ENCODE measurements at places on chromosomes 5 and 9.

GRCh38 chr5:72523960-72524582, 16.9 kb upstream of the ZNF366 start:
- H3K4me1 ChIP-seq, result no peaks in the 10 kb centered on the region
- no peaks in the 10 kb centered on the region for H3K27me3 ChIP-seq
- no peak for DNase-seq
- no peaks in the 10 kb centered on the region for H3K36me3 ChIP-seq

DNA sequence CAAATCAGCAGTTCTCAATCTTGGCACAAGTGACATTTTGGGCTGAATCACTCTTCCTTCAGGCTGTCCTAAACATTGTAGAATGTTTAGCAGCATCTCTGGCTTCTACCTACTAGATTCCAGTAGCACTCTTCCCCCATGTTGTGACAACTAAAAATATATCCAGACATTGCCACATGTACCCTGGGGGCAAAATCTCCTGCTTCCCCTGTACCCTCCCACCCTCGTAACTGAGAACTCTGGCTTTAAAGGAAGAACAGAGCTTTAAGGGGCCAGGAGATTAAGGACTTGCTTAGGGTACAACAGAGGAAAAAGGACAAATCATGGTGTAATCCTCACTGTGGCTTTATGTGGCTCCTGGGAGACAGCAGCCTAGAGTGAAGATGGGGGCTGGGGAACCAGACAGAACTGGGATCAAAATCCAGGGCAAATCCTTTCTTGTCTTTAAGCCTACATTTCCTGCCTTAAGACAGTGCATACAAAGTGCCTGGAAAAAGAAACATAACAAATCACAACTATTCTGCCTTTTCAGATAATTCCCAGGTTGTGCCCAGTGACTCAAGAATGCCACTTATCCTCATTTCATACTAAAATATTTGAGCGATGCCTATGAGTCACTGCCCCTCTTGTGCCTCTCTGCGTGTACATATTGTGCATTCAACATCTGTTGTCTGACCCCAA, 109.3 kb downstream of the DAPK1 start:
- H3K27ac ChIP-seq, result no peak overlapping the region
- no peak for DNase-seq
- H3K27me3 ChIP-seq, result no peaks in the 10 kb centered on the region

- no peaks in the 10 kb centered on the region for H3K36me3 ChIP-seq
- no peak overlapping the region for H3K4me3 ChIP-seq
- no peak for DNase-seq
- no peaks in the 10 kb centered on the region for H3K4me1 ChIP-seq
Observed at GRCh38 chr5:149174847-149175234, 33.5 kb downstream of the ABLIM3 start.

DNA sequence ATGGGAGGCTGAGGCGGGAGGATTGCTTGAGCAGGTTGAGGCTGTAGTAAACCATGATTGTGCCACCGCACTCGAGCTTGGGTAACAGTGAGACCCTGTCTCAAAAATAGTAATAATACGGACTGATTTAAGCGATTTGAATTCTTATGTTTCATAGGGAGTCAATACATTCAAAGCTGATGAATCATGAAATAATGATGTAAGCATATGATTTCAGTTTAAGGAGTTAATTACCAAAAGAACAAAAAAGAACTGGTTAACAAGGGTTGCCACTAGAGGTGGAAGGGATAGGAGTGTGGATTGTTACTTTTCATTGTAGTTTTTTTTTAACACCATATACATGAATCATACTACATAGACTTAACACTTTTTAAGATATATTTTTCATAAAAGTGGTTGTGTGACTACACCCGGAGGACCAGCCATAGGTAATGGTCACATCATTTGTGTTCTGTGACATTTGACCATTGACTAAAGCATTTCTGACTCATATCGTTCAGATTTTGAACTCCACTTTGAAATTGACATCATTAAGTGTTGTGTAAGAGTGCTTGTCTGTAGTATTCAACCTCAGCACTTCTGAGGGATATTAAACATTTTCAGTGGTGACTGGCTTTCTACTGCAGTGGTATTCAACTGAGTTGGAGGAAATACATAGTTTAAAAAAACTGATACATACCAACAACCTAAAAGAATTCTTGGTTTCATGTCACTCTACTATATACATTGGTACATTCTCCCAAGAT, 7.0 kb downstream of the TRMT10B start:
- H3K27ac ChIP-seq, result no peak overlapping the region
- no peak overlapping the region for H3K4me3 ChIP-seq
- no peaks in the 10 kb centered on the region for H3K27me3 ChIP-seq
- DNase-seq, result no peak

- no peak for DNase-seq
- no peak overlapping the region for H3K27ac ChIP-seq
- no peaks in the 10 kb centered on the region for H3K36me3 ChIP-seq
- no peaks in the 10 kb centered on the region for H3K27me3 ChIP-seq
- no peak overlapping the region for H3K4me3 ChIP-seq
- no peaks in the 10 kb centered on the region for H3K4me1 ChIP-seq
Observed at GRCh38 chr5:65663804-65664521, 39.1 kb downstream of the SHLD3 start.

- peak overlapping the region; percentile 40 for H3K4me3 ChIP-seq
- H3K36me3 ChIP-seq, result no peaks in the 10 kb centered on the region
- H3K27me3 ChIP-seq, result no peaks in the 10 kb centered on the region
- no peak for DNase-seq
- no peaks in the 10 kb centered on the region for H3K4me1 ChIP-seq
Observed at GRCh38 chr5:56480078-56480704, 247.1 kb upstream of the ANKRD55 start.
